Activated T-cell treated with anti-CD3 and anti-CD28 coated beads, Interleukin-2, amount 50 U/mL, for 72 hours (primary cell): ENCODE measurements at places on chromosomes 5 and 9. TPM values are rescaled to one million over a fixed set of nuclear protein-coding genes. Genes with fewer than 3 reads are reported as not detected.

GRCh38 chr9:23582836-23583235, 243.2 kb downstream of the ELAVL2 start:
- no peak overlapping the region for H3K27ac ChIP-seq
- H3K27me3 ChIP-seq: no peaks in the 10 kb centered on the region
- H3K4me3 ChIP-seq: no peak overlapping the region
- no peaks in the 10 kb centered on the region for H3K36me3 ChIP-seq

DNA sequence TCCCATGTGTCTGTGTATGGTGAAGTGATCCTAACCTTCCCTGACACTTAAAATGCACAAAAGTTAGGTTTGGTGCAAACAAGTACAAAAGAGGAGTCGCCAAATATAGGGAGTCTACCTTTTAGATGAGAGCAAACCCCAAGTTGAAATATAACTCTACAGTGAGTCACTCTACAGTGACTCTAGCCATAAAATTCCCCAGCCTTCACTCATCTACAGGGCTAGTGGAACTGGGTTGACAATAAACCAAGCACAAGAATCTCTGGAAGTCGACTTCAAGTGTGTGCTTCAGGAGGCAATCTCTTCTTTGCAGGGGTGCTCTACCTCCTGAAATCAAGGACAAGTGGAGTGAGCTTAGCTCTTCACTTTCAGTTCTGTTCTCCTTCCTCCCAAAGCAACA, 3.3 kb downstream of the SHISAL2B start:
- H3K4me1 ChIP-seq: peaks cover 8% of the 10 kb centered on the region
- peaks cover 5% of the 10 kb centered on the region for H3K36me3 ChIP-seq
- H3K27me3 ChIP-seq: peaks cover 45% of the 10 kb centered on the region
- H3K4me3 ChIP-seq: no peak overlapping the region
- no peak overlapping the region for H3K27ac ChIP-seq

DNA sequence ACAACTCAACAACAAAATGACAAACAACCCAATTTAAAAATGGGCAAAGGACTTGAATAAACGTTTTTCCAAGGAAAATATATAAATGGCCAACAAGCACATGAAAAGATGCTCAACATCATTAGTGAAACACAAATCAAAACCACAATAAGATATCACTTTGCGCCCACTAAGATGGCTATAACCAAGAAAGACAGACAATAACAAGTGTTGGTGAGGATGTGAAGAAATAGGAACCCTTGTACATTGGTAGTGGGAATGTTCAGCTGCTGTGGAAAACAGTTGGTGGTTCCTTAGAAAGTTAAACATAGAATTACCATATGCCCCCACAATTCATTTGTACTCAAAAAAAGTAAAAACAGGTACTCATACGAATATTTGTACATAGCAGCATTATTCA, 39.2 kb upstream of the WDR41 start:
- no peak overlapping the region for H3K4me3 ChIP-seq
- H3K4me1 ChIP-seq: no peaks in the 10 kb centered on the region
- no peak for DNase-seq

Gene CSF1R
- 1.2 TPM for total RNA-seq

DNA sequence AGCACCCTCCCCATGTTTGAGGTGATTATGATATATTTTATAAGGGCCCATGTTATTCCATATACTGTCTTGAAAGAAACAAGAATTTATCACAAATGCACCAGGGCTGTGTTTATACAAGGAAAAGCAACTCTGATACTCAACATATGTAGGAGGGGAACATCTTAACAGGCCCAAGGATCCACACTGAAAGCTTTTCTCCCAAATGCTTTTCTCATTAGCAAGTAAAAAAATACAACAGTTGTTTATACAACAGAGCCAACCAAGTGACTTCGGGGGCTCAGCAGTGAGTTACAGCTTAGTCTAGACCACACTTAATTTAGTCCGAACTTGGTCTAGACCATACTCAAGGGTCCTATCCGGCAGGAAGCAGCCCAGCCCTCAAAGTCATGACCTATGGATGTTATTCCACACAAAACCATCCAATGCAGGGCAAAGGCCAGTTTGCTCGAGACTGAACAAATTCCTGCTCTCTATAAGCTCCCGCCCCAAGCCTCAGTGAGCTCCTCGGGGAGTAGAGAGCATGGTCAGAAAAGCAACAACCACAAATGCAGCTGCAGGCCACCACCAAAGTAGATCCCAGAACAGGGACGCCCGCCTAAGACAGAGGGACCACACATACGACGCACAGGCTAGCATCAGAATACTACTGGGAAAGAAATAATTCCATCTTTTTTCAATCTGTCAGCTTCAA, 6.8 kb downstream of the GZMK start:
- no peak overlapping the region for H3K4me3 ChIP-seq
- H3K27ac ChIP-seq: peak overlapping the region; percentile 51

DNA sequence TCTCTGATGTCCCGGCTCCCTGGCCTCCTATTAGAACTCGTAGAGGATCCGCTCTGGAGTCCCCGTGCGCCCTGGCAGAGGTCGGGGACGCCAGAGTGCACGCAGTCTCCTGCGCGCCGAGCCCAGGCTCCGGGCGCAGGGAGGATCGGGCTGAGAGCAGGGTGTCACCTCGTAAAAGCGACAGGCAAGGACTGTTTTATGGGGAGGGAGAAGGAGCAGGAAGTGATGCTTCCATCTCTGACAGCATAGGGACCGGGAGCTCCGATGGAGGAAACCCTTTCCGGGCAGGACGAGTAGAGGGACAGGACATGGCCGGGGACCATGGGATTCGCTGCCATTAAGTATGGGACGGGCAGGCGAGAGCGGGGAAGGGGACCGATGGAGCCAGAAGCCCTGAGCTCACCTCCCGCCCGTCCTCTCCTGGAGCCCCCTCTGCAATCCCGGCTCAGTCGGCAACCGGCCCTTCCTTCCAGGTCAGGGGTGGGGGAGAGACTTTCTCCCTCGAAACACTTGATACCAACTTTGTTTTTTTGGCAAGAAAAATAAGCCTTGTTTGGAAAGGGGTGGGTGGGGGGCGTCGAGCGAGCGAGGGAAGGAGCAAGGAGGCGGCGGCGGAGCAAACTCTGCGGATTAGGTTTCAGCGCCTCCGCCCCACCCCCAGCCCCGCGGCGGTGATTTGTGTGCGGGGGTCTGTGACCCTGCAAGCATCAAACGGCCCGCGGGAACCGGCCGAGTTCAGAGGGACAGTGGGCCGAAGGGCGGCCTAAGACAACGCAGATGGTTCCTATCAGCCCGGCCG, 12.6 kb downstream of the LMX1B start:
- DNase-seq: no peak
- no peak overlapping the region for H3K27ac ChIP-seq
- peaks cover 83% of the 10 kb centered on the region for H3K27me3 ChIP-seq
- H3K4me1 ChIP-seq: peaks cover 15% of the 10 kb centered on the region
- peak overlapping the region; percentile 87 for H3K4me3 ChIP-seq
- H3K36me3 ChIP-seq: no peaks in the 10 kb centered on the region

Gene PCBD2
- 22.1 TPM for total RNA-seq

GRCh38 chr5:127260686-127261085, 29.9 kb upstream of the MEGF10 start:
- H3K4me1 ChIP-seq: no peaks in the 10 kb centered on the region
- H3K27ac ChIP-seq: no peak overlapping the region
- H3K4me3 ChIP-seq: no peak overlapping the region
- H3K36me3 ChIP-seq: peaks cover 1% of the 10 kb centered on the region
